CD4-positive, alpha-beta T cell treated with Interleukin-10 for 1 hour (primary cell): ENCODE measurements at places on chromosomes 1 and 21.

DNA sequence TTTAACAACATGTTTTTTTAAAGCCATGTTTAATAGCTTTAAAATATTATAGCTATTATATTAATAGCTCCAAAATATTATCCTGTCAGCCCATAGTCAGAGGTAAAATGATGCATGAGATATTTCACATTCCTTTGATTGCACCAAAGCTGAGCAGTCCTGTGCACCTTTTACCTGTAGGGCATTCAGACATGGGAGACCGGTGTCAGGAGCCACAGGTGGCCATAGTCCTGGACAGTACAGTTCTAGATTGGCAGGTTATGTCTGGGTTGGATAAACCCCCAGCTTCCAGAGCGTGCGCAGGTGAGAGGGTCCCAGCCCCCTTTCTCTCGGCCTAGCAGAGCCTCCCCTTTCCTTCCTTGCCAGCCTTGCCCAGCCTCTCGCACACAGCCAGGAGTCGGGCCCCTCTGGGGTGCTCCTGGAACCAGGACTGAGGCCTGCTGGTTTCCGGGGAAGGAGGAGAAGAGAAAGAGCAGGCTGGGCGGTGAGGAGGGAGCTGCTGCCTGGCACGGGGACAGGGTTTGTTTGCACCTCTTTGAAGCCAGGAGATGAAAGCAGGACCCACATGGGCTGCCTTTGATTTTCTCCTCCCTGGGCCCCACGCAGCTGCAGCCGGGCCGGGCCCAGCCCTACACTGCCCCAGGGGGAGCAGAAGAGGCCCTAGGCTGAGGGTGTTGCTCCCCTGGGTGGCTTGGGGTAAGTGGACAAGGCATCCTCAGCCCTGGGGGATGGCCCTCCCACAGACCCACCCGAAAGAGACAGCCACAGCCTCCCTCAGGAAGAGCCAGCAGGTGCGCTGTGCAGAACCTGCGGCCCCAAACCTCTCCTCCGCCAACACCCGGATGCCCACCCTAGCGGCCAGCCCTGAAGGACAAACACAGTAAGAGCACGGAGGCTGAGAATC, 75.2 kb upstream of the TARDBP start:
- no peak for DNase-seq

DNA sequence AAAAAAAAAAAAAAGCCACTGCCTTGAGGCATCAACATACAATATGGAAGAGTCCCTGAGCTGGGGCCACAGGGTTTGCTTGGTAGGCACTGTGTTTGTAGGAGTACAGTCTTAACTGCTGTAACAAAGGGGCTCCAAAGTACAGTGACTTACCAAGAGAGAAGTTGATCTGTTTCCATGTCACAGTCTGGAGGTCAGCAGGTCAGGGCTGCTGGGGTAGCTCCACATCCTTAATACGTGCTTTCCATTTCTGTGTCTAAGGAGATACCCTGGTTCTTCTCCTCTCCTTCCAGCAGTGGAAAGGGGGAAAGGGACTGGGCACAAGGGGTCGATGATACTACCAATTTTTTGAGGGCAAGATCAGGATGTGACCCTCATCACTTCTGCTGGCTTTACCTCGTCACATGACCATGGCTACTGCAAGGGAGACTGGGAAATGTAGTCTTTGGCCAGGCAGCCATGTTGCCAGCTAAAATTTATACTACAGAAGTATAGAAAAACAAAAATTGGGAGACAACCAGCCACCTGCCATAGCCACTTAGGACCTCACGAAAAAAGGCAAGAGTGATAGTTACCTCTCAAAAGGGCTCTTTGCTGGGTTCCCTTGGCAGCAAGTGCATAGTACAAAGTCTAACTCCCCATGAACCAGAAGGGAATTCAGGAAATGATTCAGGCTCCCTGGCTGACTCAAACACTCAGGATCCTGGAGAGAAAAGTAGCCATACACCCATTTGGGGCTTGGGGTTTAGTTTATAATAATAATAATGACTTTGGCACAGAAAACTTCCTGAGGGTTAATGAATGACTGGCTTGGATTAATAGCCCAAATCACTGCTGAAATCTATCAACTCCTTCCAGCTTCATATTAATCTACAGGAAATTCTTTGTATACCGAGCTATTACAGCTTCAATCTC, 52.7 kb upstream of the ATP5PO start:
- DNase-seq: no peak

DNA sequence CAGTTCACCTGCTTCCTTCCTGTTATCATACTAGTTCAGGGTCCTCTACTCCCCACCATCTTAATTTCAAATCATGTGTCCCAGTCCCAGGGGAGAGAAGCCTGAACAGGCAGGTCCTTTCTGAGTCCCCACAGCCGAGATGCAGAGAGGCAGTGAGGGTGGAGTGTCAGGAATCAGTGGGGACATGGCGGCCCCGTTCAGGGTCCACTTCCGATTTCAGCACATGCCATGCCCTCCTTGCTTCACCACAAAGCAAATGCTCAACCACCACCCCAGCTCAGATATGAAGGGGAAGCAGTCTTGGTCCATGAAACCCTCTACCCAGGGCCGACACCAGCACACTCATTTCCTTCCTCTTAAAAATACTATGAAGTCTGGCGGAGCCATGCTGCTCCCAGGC, 5.2 kb upstream of the SEMA4A start:
- peak; percentile 51 for DNase-seq

- peak; percentile 3 for DNase-seq
Observed at GRCh38 chr21:17726047-17726829, 92.9 kb downstream of the C21orf91 start.

DNA sequence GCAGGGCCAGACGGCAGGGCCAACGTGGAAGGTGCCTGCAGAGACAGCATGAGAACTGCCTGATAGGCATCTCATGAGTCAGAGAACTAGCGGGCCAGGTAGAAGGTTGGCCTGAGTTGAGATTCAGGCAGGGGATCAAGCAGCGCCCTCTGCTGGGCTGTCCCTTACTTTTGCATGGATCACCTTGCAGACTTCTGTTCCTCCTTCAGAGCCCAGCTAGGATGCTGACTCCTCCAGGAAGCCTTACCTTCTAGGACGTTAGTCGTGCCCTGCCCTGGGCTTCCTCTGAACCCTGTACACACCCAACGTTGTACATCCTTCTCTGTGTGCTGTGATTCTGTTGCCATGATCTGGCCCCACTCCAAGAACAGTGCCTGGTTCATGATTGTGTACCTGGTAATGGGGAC, 231.3 kb upstream of the VAMP3 start:
- DNase-seq: no peak
